ENCODE measurements at places on chromosomes 3 and 15.

GRCh38 chr3:29279286-29279685, 1.6 kb upstream of the RBMS3 start:
- no peak for DNase-seq

GRCh38 chr15:67605871-67606270, 63.4 kb downstream of the MAP2K5 start:
- DNase-seq: no peak

- DNase-seq: no peak
These were observed 192.4 kb upstream of the IGF1R start for GRCh38 chr15:98455904-98456303.

- no peak for DNase-seq
These were observed 412.4 kb upstream of the CBLB start for GRCh38 chr3:106281221-106281620.

GRCh38 chr3:30913176-30913575, 18.7 kb upstream of the GADL1 start:
- DNase-seq: no peak

DNA sequence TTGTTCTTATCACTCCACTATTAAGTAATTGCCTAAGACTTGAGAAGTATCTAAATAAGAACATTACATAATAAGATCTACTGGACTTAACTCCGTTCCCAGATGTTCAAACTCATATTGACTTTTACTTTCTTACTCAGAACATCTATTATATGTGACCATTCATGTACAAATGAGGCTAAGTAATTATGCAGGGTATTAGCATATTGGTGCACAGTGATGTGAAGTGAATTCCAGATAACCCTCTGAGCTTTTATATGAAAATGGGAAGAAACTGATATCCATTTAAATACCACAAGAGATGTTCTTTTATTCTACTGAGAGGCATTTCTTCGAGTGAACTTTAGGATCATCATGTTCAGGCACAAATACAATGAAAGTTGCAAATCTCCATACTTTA, 135.7 kb downstream of the ZPLD1 start:
- no peak for DNase-seq

DNA sequence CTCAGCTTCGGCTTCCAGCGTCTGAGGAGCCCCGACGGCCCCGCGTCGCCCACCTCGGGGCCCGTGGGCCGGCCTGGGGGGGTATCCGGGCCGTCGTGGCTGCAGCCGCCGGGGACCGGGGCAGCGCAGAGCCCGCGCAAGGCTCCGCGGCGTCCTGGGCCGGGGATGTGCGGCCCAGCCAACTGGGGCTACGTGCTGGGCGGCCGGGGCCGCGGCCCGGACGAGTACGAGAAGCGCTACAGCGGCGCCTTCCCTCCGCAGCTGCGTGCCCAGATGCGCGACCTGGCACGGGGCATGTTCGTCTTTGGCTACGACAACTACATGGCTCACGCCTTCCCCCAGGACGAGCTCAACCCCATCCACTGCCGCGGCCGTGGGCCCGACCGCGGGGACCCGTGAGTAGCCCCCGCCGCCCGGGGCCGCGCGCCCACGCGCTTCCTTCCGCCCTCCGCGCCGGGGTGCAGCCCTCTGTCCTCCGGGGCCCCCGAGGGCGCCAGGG, 462 bp downstream of the EDEM1 start:
- no peak for DNase-seq

DNA sequence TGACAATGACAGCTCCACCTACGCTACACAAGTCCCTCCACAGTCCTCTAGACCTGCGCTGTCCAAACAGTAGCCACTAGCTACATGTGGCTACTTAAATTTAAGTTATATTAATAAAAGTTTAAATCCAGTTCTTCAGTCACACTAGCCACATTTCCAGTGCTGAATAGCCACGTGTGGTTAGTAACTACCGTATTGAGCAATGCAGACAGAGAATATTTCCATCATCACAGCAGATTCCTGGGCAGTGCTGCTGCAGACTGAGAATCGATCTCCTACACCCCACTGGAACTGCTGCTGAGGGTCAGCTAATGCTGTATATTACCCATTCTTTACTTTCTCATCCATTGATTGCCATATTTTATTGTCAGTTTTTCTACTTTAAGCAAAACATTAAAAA, 40.9 kb downstream of the HDC start:
- no peak for DNase-seq

GRCh38 chr3:171812811-171813210, 2.5 kb upstream of the PLD1 start:
- DNase-seq: no peak

DNA sequence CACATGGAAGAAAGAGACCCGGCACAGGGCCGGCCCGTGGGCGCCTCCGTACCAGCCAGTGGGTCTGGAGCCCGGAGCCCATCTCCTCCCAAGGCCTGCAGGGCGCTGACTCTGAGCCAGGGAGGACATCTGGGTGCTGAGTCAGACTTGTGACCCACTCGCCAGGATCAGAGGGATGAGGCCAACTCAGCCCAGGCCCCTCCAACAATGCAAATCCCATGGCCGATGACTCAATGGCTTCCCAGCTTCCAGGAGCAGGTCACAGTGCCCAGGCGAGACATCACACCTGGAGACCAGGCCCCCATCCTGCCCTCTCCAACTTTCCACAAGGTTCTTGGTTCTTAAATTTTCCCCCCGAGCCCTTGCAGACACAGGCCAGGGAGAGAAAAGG, 95.1 kb downstream of the LRIG1 start:
- DNase-seq: no peak

DNA sequence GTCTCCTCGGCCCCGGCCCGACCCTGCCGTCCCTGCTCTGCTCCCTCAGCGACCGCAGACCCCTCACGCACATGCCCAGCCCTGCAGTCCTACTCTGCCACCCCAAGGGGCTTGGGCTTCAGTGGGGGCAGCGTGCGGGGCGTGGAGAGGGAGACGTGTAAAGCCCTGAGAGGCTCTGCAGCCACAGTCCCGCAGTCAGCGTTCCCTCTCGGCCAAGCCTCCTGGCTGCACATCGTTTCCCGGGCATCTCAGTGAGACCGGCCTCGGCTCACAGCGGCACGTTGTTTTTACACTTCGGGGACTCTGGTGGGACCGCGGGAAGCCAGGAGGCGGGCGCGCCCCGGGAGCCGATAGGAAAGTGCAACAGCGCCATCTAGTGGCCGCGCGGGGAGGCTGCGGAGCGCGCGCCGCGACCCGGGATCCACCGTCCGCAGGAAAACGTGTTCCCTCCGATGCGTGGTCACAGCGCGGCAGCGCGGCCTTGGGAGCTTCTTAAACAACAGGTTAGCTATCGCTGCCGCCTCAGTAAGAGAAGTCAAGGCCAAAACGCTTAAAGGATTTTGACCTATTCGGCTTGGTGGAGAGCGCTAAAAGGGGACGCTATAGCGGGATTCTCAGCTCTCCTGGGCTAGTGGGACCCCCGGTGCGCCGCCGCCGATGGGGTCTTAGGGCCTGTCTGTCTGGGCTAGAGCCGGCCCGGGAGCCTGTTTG, 226.8 kb upstream of the IGF1R start:
- DNase-seq: peak; percentile 21

GRCh38 chr3:48244461-48244860, 3.6 kb downstream of the ZNF589 start:
- no peak for DNase-seq

DNA sequence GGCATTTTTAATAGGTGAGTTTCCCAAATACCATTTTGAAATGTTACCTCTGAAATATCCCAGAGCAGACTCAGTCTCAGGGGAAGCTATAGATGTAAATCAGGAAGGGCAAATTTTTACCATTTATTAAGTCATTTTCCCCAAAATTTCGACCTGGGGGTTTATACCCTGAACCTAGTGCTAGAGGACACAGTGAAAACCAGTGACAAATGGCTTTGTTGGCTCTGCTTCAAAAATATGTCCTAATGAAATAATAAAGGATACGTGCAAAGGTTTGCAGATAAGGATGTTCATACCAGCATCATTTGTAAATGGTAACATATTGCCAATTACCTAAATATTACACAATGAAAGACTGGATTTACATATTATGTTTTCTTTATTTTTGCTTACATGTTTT, 546.7 kb upstream of the ADAMTS9 start:
- DNase-seq: no peak

- no peak for DNase-seq
These were observed 37.7 kb downstream of the PDIA5 start for GRCh38 chr3:123104550-123104949.

DNA sequence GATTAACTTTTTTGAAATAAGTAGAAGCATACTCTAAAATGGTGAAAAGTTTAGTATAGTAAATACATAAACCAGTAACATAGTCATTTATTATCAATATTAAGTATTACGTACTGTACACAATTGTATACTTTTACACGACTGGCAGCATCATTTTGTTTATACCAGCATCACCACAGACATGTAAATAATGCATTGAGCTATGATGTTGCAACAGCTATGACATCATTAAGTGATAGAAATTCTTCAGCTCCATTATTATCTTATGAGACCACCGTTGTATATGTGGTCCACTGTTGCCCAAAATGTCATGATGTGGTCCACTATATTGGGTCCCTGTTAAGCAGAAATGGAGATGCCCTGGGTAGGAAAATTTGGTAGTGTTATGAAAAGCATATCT, 51.3 kb downstream of the DRD3 start:
- DNase-seq: no peak

- DNase-seq: no peak
These were observed 24.3 kb downstream of the NXPE3 start for GRCh38 chr3:101803173-101803782.

DNA sequence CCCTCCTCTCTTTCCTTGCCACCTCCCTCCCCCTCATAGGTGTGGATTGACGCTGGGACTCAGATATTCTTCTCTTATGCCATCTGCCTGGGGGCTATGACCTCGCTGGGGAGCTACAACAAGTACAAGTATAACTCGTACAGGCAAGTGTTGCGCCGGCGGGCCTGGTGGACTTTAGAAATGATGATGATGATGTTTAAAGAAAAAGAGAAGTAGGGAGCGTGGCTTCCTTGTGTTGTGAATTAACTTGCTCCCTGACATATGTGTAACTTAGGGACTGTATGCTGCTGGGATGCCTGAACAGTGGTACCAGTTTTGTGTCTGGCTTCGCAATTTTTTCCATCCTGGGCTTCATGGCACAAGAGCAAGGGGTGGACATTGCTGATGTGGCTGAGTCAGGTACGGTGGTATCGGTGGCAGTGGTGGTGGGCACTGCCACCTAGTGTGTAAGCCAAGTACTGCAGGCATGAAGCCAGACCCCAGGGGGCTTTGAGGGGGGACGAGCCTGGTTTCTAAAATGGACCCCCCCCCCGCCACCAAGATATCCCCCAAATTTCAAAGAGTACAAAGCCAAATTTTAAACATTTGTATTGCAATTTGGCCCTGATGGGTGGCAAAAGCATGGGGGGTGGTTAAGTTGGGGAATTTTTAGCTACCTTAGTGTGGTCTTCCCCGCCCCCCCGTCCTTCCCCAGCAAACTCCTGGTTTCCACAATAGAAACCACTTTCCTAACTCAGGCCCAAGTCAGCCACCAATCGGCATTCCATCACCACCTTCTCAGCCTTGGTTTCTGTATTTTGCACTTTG, 65.6 kb downstream of the SLC6A6 start:
- no peak for DNase-seq

Measured in CMK (cell line).